Astrocyte (in vitro differentiated cells and primary cell): ENCODE measurements at places on chromosomes 4 and X.
A peak's percentile ranks its signal among the peaks of the same experiment; 100 is the strongest.

DNA sequence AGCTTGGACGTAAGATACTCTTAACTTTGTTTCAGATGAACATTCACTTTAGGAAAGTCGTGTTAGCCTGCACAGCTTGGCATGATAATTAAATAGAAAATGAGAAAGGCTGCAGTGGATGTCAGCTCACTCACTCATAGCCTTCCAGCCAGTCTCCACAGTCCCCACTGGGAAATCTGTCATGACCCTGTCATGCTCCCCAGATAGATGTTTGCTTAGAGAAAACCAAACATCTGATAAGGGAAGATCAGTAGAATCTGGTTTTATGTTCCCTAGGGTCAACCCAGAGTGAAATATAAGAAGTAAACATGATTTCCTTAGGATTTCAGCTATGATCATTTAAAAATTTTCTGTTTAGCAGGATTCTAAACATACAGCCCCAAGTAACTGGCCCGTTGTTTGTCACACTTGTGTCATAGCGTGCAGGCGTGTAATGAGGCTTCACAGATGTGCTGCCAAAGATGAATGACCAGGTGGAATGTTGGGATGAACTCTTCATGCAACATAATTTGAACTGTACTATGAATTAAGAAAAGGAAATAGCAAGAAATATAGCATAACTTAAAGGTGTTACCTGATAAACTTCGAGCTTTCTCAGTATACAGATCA lies 180.1 kb downstream of the BANK1 start:
- no peak for DNase-seq

- peak; percentile 54 for DNase-seq
Measured at GRCh38 chr4:154566639-154567204, 3.9 kb downstream of the FGB start.

DNA sequence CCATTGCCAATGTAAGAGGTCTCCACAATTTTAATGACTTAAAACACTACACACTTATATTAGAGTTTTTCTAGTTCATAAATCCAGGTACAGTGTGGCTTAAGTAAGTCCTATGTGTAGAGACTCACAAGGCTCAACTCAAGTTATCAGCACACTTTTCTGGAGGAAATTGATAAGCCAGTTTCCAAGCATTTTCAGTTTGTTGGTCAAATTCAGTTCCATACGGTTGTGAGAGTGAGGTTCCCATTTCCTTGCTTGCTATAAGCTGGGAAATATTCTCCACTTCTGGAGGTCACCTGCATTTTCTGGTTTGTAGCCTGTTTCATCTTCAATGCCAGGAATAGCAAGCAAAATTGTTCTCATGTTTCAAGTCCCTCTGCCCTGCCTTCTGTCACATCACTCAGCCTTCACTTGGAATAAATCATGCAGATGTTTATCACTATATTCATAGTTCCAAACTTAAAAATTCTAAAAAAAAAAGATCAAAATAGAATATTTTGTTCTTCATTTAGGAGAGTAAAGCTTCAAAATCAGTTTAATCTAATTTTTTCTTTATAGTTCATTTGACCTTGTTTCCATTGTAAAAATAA lies 1137.5 kb upstream of the INTU start:
- DNase-seq = no peak

GRCh38 chr4:147050356-147050765 lies 104.7 kb upstream of the TTC29 start:
- peak; percentile 81 for DNase-seq

DNA sequence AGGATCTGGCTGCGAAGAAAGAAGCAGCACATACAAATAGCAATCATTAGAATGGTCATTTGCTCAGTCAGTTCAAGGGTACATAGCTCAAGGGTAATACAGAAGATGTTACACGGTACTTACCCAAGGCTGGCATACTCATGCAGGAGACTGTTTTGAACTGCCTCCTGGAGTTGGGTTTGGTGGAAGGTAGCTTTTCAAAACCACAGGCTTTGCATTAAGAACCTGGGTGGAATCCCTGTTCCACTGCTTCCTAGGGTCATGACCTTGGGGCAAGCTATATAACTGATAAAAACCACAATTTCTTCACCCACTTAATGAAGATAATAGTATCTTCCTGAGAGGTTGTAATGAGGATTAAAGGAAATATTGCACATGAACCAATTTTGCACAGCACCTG lies 36.5 kb downstream of the TBC1D9 start:
- no peak for DNase-seq

GRCh38 chrX:106608016-106608415 lies 3.8 kb upstream of the RADX start:
- DNase-seq = no peak

- no peak for DNase-seq
Measured at GRCh38 chr4:40837094-40837870, 87.5 kb downstream of the NSUN7 start.

DNA sequence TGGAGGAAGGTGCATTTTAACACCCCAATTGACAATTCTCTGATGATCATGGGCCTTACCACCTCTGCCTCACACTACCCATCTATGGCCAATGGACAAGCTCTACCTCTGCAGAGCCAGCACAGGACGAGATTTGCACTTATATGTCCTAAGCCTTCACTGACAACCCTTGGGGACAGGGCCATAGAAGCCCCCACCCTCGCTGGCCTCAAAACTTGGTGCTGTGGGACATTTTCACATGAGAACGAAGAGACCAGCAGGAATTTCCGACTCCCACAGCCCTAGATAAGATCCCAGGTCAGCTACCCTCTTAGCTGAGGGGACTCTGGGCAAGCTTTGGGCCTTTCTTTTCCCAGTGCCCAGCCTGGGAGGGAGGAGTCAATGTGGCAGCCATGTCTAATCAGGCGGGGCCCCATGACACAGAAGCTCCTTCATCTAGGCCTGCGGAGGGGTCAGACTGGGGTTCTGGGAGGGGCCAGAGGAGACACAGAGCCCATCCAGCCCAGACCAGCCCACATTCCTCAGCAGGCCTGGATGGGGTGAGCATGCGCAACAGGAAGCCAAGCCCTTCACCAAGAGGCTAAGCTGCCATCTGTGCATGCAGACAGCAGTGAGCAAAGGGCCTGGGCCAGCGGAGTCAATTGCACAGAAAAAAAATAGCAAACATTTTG lies 12.1 kb downstream of the PJA1 start:
- no peak for DNase-seq

- DNase-seq = no peak
Measured at GRCh38 chr4:74996996-74997395, 64.1 kb downstream of the PARM1 start.

- DNase-seq = no peak
Measured at GRCh38 chrX:112085149-112085548, 2.6 kb upstream of the TRPC5 start.

- DNase-seq = peak; percentile 17
Measured at GRCh38 chr4:65089666-65090065, 580.6 kb downstream of the EPHA5 start.
